ENCODE measurements at places on chromosomes 7 and 10. TPM values are rescaled to one million over a fixed set of nuclear protein-coding genes. Genes with fewer than 3 reads are reported as not detected.
A peak's percentile ranks its signal among the peaks of the same experiment; 100 is the strongest.

GRCh38 chr7:55469271-55469681 is 103.0 kb downstream of the VOPP1 start:
- H3K36me3 ChIP-seq: peaks cover 10% of the 10 kb centered on the region
- peak; percentile 63 for DNase-seq
- no peak overlapping the region for H3K27ac ChIP-seq

DNA sequence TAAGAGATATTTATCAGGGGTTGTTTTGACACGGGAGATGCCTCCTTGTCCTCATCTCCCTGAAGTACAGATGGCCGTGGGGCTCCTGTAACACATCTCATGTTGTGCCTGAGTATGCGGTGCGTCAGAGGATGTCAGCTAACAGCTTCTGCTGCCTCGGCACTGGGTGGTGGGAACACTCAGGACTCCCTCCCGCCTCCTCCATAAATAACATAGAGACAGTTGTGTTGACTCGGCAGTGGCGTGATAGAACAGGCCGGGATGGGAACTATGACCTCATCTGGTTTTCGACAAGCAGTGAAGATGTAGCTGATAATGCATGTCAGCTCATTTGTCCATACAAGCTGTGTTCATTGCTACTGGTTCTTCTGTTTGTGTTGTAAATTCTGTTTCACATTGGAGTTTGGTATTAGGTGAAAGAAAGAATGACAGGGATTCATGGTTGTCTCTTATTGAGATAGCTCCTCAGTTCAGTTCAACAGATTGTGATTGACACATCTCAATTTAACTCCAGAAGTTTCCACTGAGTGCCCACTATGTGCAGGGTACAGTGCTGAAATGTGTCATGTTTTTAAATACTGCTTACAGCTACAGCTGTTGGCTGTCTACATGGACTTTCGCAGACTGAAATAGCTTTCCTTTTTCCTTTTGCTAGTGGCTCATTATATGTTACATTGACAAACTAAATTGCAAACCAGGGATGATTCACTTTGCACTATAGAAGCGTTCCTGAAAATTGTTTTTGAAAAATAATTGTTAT is 87.4 kb downstream of the CHN2 start:
- no peak overlapping the region for H3K27ac ChIP-seq
- H3K36me3 ChIP-seq: no peaks in the 10 kb centered on the region
- no peak overlapping the region for H3K4me3 ChIP-seq
- no peak for DNase-seq
- no peaks in the 10 kb centered on the region for H3K27me3 ChIP-seq

- no peaks in the 10 kb centered on the region for H3K4me1 ChIP-seq
- H3K27ac ChIP-seq: no peak overlapping the region
- H3K27me3 ChIP-seq: no peaks in the 10 kb centered on the region
Measured at GRCh38 chr7:16509829-16510228, 16.8 kb upstream of the LRRC72 start.

GRCh38 chr7:78141522-78142281 is 343.1 kb downstream of the PHTF2 start:
- no peaks in the 10 kb centered on the region for H3K4me1 ChIP-seq
- no peaks in the 10 kb centered on the region for H3K36me3 ChIP-seq
- no peak for DNase-seq

GRCh38 chr7:50376056-50376820 is 71.7 kb downstream of the IKZF1 start:
- H3K36me3 ChIP-seq: peaks cover 47% of the 10 kb centered on the region
- no peak overlapping the region for H3K4me3 ChIP-seq
- no peak overlapping the region for H3K27ac ChIP-seq
- peaks cover 91% of the 10 kb centered on the region for H3K4me1 ChIP-seq
- DNase-seq: no peak

DNA sequence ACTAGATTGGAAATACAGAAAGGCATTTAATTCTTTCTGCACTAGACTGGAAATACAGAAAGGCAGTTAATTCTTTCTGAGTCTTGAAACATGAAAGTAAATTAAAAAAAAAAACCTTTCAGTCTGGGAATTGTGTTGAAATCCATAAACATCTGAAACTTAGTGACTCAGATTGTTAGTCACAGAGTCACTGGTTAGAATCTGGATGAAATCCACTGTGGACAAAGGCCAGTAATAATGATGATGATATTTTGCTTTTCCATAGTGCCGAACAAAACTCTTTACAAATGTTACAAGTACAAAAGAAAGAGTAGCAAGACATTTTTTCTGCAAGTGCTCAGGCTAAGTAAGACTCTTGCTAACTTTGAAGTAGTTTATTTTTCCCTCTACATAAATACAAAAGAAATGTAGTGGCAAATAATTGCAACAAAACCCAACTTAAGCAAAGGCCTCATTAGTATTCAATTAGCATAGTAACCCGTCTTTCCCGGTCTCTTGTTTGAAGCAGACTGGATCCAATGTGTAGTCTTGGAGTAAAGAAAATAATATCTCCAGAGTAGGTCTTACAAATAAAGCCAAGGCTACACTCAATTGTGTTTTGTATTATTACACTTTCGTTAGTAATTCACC is 5.8 kb upstream of the PRTFDC1 start:
- no peaks in the 10 kb centered on the region for H3K27me3 ChIP-seq
- no peaks in the 10 kb centered on the region for H3K36me3 ChIP-seq
- H3K4me1 ChIP-seq: peaks cover 4% of the 10 kb centered on the region
- DNase-seq: no peak
- H3K4me3 ChIP-seq: no peak overlapping the region
- peak overlapping the region; percentile 2 for H3K27ac ChIP-seq

- no peak overlapping the region for H3K27ac ChIP-seq
- DNase-seq: no peak
- H3K27me3 ChIP-seq: no peaks in the 10 kb centered on the region
- no peak overlapping the region for H3K4me3 ChIP-seq
Measured at GRCh38 chr10:133197786-133198185, 32.2 kb upstream of the UTF1 start.

DNA sequence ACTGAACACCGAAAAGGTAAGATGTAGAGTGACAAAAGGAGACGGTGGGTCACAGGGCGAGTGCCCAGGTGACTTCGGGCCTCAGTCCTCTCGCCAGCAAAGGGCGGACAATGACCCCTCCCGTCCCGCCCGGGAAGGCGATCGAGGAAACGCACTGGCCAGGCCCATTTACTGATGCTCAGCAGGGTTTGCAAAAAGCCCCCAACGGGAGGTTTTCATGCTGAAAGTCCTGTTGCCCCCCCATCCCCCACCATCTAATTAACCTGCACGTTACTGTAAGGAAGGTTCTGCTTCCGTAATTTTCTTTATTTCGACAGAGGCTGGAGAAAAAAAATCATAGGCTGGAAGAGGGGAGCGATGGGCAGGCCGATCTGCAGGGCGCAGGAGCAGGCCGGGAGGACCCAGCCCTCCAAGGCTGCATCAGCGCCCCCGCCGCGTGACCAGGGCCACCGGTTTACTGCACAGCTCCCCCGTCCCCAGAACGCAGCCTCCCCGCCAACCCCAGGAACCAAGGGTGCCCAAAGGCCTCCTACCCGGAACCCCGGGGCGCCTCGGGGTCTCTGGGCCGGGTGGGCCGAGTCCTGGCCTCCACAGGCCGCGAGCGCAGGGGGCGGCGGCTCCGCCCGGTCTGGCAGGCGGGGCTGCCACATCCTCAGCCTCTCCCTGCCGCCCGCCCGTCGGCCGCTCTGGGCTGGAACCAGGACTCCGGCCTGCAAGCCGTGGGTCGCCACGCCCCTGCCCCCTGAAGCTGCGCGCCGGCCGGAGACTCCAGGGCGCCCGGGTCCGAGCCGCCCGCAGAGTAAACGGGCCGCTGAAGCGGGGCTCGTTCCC is 613 bp downstream of the OAT start:
- H3K36me3 ChIP-seq: no peaks in the 10 kb centered on the region
- peaks cover 13% of the 10 kb centered on the region for H3K4me1 ChIP-seq
- peak overlapping the region; percentile 63 for H3K4me3 ChIP-seq
- DNase-seq: peak; percentile 38
- no peaks in the 10 kb centered on the region for H3K27me3 ChIP-seq

DNA sequence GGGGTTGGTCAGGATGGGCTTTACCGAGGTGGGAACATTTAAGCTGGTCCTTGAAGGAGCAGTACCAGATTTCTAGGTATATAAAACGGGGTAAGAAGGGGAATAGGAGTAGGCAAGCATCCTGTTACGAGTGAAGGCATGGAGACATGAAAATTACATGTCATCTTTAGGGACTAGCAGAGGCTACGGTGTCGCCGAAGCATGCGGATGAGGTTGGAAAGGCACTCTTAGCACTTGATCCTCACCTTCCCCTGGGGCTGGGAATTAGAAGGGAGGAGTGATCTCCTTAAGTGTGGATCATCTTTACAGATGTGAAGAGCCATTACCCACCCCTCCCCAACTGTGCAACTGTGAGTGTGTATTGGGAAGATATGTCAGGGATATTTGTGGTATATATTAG is 13.8 kb upstream of the ZRANB1 start:
- H3K36me3 ChIP-seq: no peaks in the 10 kb centered on the region
- H3K4me3 ChIP-seq: no peak overlapping the region
- H3K4me1 ChIP-seq: peaks cover 6% of the 10 kb centered on the region
- no peak overlapping the region for H3K27ac ChIP-seq

DNA sequence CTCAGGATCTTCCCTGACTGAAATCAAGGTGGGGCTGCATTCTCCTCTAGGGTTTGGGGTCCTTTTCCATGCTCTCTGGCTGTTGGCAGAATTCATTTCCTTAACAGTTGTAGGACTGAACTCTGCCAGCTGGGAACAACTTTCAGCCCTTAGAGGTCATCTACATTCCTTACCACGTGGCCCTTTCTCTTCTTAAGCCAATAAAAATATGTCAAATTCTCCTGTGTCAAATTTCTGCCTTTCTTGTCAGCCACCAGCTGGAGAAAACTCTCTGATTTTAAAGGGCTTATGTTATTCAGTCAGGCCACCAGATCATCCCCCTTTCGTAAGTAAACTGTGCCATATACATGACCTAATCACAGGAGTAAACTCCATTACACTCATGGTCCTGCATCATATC is 95.3 kb upstream of the IL6 start:
- no peak overlapping the region for H3K27ac ChIP-seq
- no peak overlapping the region for H3K4me3 ChIP-seq
- no peaks in the 10 kb centered on the region for H3K27me3 ChIP-seq

- no peaks in the 10 kb centered on the region for H3K27me3 ChIP-seq
- H3K27ac ChIP-seq: no peak overlapping the region
- no peaks in the 10 kb centered on the region for H3K4me1 ChIP-seq
- H3K4me3 ChIP-seq: no peak overlapping the region
- DNase-seq: no peak
Measured at GRCh38 chr10:42428534-42428933, 209.8 kb downstream of the ZNF33B start.

- no peaks in the 10 kb centered on the region for H3K4me1 ChIP-seq
- H3K27me3 ChIP-seq: no peaks in the 10 kb centered on the region
- no peaks in the 10 kb centered on the region for H3K36me3 ChIP-seq
- no peak for DNase-seq
Measured at GRCh38 chr7:14000247-14000646, 10.8 kb upstream of the ETV1 start.

DNA sequence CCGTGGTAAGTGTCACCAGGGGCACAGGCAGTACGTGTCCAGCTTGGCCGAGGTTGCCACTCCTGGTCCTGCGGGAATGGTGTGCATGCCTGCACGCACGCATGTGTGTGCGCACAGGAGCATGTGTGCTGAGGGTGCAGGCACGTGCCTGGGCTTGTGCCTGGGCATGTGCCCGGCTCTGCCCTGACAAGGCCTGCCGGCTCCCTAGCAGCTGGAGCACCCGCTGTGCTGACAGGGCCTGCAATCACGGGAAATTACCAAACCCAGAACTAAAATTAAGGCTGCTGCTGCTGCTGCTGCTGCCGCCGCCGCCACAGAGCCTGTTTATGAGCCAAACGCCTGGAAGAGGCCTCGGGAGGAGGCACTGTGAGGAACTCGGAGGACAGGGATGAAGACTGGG is 28.7 kb downstream of the GHRHR start:
- H3K4me1 ChIP-seq: no peaks in the 10 kb centered on the region
- no peak overlapping the region for H3K27ac ChIP-seq
- H3K4me3 ChIP-seq: no peak overlapping the region
- no peaks in the 10 kb centered on the region for H3K27me3 ChIP-seq
- no peak for DNase-seq

DNA sequence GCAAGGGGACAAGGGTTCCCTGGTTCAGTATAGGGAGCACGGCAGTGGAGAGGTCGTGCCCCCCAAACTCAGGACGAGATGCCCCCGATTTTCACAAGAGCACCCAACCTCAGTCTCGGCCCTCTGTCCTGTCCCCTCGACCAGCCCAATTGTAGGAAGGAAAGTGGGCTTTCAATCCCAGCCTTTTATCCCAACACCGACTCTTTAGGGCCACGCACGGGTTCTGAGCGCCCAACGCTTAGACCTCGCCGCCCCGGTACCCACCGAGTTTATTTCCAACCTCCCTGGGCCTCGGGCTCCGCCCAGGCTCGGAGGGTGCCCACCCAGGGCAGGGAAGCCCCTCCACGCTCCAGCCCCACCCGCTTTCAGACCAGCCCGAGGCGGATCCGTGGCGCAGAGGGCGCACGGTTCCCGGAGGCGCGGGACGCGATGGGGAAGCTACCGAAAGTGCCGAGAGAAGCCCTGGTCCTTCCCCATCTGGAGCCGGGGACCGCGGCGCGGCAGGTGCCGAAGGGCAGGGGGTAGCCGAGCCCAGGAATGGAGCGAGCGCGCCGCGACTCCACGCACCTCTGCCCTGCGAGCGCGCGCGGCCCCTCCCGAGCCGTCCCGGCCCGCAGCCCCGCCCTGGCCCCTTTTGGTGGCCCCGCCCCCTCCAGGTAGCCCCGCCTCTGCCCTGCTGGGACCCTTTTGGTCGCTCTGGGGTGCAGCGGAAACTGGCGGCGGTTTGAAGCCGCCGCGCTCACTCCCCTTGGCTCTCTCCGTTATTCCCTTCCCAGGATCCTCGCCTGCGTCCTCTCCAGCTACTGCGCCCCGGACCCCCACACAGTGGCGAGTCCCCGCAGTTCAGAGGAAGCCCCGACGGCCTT is 20.4 kb downstream of the GRID2IP start:
- peak; percentile 74 for DNase-seq
- H3K27me3 ChIP-seq: peaks cover 10% of the 10 kb centered on the region
- H3K27ac ChIP-seq: no peak overlapping the region
- H3K4me1 ChIP-seq: peaks cover 10% of the 10 kb centered on the region

GRCh38 chr7:158500651-158501052 is 87.0 kb downstream of the PTPRN2 start:
- no peak overlapping the region for H3K4me3 ChIP-seq
- H3K4me1 ChIP-seq: no peaks in the 10 kb centered on the region
- no peak for DNase-seq
- H3K36me3 ChIP-seq: no peaks in the 10 kb centered on the region
- H3K27ac ChIP-seq: no peak overlapping the region

The AKR1C2 gene
- not detected for total RNA-seq

The KLF14 gene
- not detected for total RNA-seq

The ADCYAP1R1 gene
- not detected for total RNA-seq

The CPA2 gene
- total RNA-seq: not detected

The LDB3 gene
- total RNA-seq: 0.04 TPM

The PNLIPRP1 gene
- not detected for total RNA-seq

The C10orf71 gene
- total RNA-seq: not detected

The SLC26A3 gene
- not detected for total RNA-seq

The C10orf62 gene
- total RNA-seq: not detected

The ANXA7 gene
- 154 TPM for total RNA-seq
